ENCODE measurements at places on chromosomes 7 and 10.

GRCh38 chr10:92688927-92689662, 660 bp upstream of the HHEX start:
- no peak for DNase-seq

GRCh38 chr7:15889507-15889906, 203.0 kb upstream of the MEOX2 start:
- DNase-seq: peak; percentile 57

DNA sequence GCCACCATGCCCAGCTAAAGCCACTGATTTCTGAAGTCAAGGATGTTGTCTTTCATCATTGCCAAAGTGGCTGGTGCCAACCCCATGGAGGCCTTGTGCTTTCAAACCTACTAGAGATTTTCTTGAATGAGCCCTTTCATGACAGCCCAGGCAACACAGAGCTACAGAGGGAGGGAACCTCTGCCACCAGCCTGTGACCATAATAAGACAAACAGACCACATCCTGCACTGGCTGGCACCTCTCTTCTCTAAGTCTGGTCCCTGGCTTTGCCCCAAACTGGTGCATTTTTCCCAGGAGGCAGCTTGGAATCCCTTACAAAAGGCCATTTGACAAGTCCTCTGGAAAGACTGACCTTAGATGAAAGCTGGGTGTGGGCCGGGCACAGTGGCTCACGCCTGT, 348.8 kb downstream of the GALNT17 start:
- DNase-seq: no peak

- peak; percentile 85 for DNase-seq
These were observed 648 bp upstream of the TMEM243 start for GRCh38 chr7:87220026-87220733.

DNA sequence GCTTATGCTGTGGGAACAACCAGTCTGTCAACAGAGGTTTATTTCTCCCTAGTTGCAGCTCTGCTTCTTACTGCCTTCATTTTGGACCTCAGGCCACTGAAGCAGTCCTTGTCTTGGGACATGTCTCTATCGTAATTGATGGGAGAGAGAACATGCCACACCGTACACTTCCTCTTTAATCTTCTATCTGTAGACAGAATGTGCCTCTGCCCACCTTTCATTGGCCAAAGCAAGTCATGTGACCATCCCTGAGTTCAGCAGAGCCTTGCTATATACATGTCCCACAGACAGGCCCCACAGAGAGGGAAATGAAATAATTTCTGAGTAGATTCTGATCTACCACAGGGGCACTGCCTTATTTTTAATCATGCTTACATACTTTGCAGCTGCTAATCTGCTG, 98.0 kb downstream of the KCND2 start:
- peak; percentile 0 for DNase-seq

DNA sequence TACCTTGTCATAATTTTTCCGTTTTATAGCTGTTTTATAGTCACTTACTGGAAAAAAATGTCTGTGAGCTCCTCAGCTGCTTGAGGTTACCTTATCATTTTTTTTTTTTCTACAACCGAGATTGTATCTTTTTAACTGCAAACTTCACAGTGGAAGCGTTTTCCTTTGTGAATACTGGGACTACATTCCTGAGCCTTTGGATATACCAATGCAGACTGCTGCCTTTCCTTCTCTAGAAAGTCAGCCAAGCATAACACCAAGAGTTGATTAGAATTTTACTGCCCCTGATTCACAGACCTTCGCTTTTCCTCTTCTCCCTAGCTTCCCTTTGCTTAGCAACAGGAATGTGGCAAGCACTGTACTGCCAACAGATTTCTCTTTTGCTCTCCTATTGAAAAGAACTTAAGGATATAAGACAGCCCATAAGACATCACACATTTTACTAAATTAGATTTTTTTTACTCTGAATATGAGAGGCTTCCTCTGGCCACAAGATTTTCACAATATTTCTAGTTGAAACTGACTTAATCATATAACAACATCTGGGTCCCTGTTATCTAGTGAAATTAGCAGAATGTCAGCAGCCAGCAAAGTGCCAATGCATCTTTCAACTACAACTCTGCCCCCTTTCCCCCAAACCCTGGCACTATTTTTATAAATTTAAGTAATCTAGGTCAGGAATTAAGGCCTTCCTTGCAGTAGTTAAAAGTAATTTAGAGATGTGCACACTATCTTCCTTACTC, 170.6 kb downstream of the PRKG1 start:
- DNase-seq: no peak

DNA sequence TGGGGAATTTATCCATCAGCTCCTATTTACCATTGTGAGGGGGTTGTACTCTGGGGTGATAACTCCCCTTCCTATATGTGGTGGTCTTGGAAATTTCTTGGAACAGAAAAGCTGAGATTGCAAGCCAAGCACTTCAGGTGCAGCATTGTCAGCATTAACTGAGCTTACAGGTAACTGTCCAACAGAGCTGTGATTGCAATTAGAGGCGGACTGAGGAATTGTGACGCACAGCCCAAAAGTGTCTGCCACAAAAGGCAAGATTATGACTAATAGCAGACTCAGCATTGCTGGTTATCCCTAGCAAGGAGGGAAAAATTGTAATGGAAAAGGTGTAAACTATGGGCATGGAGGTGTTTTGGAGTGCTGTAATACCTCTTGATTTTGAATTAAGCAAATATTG, 126.1 kb upstream of the AGR3 start:
- DNase-seq: no peak

GRCh38 chr10:91536111-91536510, 96.8 kb downstream of the PPP1R3C start:
- no peak for DNase-seq

DNA sequence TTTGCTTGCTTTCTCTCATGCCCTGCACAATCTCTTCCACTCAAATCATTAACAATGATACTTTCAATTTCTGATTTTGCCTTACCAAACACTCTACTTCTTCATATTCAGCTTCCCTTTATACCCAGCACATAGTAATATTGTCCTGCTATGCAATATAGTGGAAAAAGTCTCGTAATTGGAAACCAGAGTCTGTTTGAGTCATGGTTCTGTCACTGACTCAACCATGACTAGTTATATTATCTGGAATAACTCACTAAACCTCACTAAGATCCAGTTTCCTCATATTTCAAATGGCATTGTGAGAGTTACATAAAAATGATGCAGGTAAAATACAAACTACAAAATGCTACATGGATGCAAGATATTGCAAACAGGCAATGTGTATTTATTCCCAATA, 98.5 kb upstream of the LRRTM3 start:
- DNase-seq: no peak

DNA sequence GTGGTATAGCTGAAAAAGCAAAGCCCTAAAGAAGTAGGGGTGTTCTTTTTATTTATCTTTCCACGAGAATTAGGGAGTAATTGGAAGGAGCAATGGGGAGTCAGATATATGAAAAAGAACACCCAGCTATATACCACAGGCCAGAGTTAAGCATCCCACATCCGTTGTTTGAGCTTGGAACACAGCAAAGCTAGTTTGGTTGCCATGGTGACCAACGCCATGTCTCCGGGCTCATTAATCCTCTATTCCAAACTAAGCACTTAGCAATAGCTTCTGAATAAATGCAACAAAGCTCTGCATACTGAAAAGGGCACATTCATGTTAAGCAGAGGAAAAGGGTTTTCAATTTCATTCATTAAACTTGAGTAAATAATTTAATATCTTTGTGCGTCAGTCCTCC, 23.5 kb downstream of the ASB4 start:
- DNase-seq: no peak

GRCh38 chr10:78544423-78545090, 510.9 kb downstream of the RPS24 start:
- DNase-seq: no peak

- DNase-seq: no peak
These were observed 15.7 kb downstream of the AKR1C1 start for GRCh38 chr10:4978870-4979269.

GRCh38 chr10:22931948-22932347, 4.1 kb downstream of the ARMC3 start:
- peak; percentile 12 for DNase-seq

GRCh38 chr10:3564346-3565002, 220.5 kb downstream of the KLF6 start:
- DNase-seq: no peak

DNA sequence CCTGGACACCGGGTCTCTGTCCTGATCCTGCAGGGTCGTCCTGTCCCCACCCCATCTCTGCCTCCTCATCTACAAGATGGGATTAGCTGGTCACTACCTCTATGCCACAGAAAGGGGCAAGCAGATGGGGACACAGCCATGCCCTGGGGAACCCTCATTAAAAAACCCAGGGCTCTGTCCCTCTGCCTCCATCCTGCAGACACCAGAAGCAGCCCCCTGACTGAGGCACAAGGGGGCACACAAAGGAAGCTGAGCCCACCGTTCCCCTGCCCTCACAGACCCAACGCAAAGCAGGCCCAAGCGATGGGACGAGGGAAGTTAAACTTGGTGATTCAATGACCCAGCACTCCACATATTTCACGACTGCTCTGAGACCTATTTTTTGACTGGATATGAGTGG, 142.4 kb downstream of the TCERG1L start:
- DNase-seq: no peak

GRCh38 chr10:29189256-29189655, 99.6 kb upstream of the LYZL1 start:
- no peak for DNase-seq

DNA sequence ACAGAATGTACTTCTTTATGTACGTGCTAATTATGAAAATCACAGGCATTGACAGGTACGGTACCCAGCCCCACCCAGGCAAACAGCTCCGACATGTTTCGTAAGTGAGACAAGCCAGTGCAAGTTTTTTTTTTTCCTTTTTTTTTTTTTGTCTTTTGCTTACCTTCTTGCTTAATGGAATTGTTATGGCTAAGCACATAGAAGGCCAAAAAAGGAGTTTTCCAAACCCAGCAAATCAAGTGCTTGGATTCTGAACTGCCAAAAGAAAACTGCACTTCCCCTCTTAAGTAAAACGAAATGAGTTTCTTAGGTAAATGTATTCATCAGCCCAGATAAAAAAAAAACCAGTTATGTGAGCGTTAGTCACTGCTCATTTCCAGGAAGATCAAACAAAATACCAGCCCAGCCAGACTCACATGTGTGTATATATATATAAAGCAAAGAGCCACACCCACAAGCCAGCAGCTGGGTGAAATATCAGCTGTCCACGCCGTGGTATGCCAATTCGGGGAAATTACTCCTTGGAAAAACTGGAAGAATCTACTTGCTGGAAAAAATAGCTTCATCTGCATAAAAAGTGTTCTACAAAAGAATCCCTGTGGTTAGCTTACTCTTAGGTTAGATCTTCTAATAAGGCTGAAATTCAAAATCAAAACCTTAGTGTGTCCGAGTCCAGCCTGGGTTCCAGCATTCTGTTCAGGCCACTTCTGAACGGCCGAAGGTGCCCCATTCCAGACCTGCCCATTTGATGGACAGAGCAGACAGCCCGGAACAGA, 8.0 kb downstream of the KLF6 start:
- DNase-seq: peak; percentile 68

GRCh38 chr10:121956111-121957061, 18.6 kb downstream of the NSMCE4A start:
- no peak for DNase-seq

DNA sequence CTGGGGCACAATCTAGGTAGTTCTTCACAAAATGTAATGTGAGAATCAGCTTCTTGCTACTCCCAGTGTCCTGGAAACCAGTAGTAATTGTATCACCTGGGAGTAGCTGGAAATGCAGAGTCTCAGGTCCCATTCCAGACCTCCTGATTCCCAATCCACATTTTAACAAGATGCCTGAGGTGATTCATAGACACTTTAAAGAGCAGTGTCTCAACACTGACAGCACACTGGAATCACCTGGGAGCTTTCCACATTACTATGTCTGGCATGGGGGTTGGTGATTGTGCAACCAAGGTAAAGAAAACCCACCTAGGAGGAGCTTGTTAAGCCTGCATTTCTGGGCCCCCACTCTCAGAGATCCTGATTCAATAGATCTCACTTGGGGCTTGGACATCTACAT, 11.1 kb downstream of the DPY19L1 start:
- no peak for DNase-seq

GRCh38 chr10:3048119-3049019, 19.0 kb upstream of the PFKP start:
- DNase-seq: peak; percentile 38

- DNase-seq: no peak
These were observed 27.3 kb downstream of the PALD1 start for GRCh38 chr10:70505908-70506307.

GRCh38 chr10:124942317-124943169, 620 bp downstream of the ZRANB1 start:
- DNase-seq: peak; percentile 29

GRCh38 chr10:5510281-5511072, 11.1 kb upstream of the CALML5 start:
- no peak for DNase-seq

DNA sequence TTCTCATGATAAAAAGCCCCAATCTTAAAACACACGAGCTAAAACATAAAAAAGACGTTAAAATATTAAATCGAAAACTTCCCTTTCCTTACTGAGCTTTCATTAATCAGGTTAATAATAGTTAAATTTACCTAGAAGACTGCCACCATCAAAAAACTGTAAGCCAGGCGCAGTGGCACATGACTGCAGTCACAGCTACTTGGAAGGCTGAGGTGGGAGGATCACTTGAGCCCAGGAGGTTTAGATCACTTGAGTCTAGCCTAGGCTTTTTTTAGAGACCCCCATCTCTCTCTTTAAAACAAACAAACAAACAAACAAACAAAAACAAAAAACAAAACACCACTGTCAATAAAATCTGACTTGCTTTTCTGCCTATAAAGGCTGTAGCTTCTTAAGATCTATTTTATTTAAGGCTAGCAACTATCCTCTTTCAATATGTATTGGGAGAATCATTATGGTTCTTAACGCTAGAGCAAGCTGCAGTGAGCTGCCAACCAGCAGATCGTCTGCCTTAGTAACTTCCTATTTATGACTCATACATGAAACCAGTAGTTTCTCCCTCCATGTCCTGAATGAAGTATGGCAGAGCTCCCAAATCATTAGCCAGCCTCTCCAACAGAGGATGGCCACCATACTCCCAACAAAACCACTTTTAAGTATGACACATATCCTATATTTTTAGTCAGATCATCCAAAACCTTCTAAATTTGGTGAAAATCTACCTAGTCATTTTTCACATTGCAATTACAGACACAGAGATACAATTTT, 163.7 kb downstream of the SRPK2 start:
- peak; percentile 78 for DNase-seq

- no peak for DNase-seq
These were observed 156.7 kb downstream of the TWIST1 start for GRCh38 chr7:18960725-18961124.

- DNase-seq: peak; percentile 57
These were observed 42.6 kb upstream of the CC2D2B start for GRCh38 chr10:95864906-95865813.
